Umbilical cord (tissue), 2 donors: ENCODE measurements at places on chromosomes 2 and 18. TPM values are rescaled to one million over a fixed set of nuclear protein-coding genes. Genes with fewer than 3 reads are reported as not detected.

Gene RASGRP3
- total RNA-seq: 4.1 TPM

Gene SPATA3
- total RNA-seq: not detected

Gene NEU4
- 0.72 TPM for total RNA-seq

DNA sequence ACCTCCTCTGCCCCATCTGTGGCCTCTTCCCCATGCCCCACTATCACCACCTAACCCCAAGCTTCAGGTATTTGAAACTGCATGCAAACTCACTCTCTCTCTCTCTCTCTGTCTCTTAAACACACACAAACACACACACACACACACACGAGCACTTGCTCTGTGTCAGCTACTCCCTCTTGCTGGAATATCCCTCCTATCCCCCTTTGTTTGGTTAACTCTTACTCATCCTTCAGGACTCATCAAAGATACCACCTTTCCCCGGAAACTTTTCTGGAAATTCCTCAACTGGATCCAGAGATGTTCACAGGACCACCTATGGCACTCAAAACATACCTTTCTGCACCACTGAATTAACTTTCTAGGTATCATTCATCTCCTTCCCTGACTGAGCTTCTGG, 222.8 kb upstream of the TMEM200C start:
- no peak for DNase-seq

- DNase-seq: no peak
These were observed 129.8 kb downstream of the METTL4 start for GRCh38 chr18:2441544-2441943.

GRCh38 chr2:110120171-110121051, 4.8 kb upstream of the MALL start:
- DNase-seq: no peak

DNA sequence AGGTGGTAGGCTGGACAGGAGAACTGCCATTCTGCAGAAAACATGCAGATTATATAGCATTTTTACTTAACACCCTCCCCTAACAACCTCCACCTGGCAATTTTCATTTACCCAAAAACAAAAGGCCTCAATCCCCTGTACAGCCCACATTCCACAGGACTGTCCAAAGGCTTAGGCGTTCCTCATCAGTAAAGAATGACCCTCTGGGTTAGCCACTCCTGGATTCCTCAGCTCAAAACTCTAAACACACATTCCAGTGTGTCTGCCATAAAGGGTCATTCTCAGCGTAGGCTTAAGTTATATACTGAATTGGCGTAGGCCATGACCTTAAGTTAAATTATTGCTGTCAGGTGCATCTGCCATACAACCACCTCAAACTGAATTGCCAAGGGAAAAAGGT, 261.8 kb upstream of the CHAC2 start:
- no peak for DNase-seq

- no peak for DNase-seq
These were observed 244.7 kb downstream of the CTNNA2 start for GRCh38 chr2:79757526-79757925.

DNA sequence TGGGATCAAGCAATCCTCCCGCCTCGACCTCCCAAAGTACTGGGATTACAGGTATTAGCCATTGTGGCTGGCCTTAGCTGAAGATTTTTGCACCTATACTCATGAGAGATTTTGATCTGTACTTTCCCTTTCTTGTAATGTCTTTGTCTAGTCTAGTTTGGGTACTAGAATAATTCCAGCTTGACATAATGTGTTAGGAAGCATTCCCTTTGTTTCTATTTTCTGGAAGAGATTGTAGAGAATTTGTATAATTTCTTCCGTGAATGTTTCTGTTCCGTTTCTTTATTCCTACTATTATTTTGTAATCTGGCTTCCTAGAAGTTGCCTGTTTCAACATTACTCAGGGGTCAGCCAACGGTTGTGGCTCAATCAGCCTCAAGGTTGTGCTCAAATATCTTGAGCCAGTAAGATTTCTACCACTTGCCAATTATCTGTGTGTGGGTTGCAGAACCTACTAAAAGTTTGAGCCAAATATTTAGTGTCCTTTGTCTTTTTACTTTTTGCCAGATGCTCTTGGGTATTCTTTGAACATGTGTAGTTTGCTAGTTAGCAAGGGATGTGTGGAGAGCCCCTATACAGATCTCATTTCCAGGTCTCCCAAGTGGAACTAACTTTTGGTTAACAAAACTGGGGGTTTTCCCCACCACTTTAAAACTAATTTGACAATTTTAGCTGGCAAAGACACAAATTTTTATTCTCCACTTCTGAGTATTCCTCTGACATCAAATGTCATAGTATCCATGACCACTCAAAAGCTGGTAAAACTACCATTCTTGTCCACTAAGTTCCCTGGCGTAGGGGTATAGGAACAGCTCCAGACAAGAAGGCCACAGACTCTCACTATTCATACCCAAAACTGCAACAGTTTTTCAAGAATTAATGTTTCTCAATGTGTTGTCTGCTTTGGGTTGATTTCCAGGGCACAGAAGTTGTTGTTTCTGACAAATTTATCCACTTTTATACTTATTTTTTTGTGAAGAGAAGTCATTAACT, 42.8 kb upstream of the BAZ2B start:
- DNase-seq: no peak

DNA sequence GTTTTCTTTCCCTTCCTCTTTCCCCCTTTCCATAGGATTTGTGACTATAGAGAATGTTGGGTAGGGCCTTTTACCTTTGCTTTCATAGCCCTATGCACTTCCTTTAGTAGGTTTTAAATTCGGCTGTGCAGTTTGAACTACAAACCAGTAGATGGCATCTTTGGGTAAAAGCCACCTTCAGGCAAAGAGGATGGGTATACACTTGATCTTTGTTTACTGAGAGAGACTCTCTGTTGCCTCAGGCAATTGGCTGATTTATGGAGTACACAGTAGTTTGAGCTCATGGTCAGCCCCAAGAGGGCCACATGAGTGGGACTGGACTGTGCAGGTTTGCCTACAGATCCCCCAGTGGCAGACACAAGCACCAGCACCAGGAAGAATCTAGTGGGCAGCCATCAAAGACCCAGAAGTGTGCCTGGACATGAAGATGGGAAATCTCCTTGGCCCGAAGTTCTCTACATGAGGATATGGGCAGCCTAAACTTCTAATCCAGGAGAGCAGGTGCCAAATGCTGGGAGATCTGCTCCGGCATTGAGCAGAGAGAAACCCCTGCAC, 1304.3 kb upstream of the DDX18 start:
- DNase-seq: no peak

DNA sequence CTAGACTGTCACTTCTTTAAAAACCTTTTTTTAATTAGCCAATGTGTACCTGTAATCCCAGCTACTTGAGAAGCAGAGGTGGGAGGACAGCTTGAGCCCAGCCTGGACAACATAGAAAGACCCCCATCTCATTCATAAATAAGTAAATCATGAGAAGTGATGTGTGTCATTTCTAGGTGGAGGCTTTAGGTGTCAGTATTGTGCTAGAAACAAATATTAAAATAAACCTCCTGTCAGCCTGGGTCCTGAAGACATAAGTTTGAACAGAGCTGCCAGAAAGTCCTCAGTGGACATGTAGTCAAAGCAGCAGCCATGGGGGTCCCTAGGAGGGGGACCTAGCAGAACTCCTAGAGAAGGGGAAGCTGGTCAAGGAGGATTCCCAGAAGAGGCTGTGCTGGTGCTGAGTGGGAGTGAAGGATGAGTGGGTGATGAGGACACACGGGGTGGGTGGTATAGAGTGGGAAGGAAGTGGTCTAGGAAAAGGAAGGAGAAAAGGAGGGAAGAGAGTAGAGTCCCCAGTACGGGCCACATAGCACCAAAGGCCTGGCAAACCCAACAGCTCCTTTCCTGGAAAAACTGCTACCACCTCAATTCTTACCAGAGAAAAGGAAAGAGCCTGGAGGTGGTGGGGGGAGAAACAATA, 316.6 kb upstream of the NCKAP5 start:
- peak; percentile 3 for DNase-seq

GRCh38 chr2:240138254-240138984, 2.0 kb downstream of the OTOS start:
- no peak for DNase-seq

DNA sequence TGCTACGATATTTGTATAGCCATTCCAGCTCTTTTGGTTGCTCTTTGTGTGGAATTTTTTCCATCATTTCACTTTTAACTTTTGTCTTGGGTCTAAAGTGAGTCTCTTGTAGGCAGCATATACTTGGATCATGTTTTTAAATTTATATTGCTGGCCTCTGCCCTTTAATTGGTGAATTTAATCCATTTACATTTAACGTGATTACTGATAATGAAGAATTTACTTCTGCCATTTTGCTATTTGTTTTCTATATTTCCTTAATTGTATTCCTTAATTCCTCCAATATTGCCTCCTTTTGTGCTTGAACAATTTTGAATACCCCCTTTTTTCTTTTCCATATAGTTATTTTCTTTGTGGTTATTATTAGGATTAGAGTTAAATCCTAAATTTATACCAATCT, 21.0 kb upstream of the ADNP2 start:
- DNase-seq: no peak
